ENCODE measurements at places on chromosomes 12 and 14. TPM values are rescaled to one million over a fixed set of nuclear protein-coding genes. Genes with fewer than 3 reads are reported as not detected.

NAV3 gene
- total RNA-seq = not detected

MYH6 gene
- total RNA-seq = not detected

DNA sequence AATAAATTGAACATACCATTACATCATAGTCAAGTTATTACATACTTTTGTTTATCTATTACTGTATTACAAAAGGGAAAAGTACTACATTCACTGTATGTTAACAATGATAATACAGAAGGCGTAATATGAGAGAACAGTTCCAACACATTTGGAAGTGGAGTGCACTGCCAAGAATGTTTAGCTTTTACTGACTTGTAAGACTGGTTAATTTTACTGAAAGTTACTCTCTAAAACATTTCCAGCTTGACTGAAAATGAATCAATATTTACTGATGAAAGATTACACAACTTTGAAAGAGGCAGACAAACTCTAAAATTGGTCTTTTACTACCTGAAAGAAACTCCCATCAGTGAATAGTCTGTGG, 728.5 kb downstream of the FSCB start:
- no peak overlapping the region for H3K27ac ChIP-seq
- no peaks in the 10 kb centered on the region for H3K36me3 ChIP-seq
- no peak overlapping the region for H3K4me3 ChIP-seq
- H3K27me3 ChIP-seq = no peaks in the 10 kb centered on the region
- H3K4me1 ChIP-seq = no peaks in the 10 kb centered on the region

- no peak for DNase-seq
- H3K36me3 ChIP-seq = no peaks in the 10 kb centered on the region
- no peak overlapping the region for H3K27ac ChIP-seq
- no peaks in the 10 kb centered on the region for H3K27me3 ChIP-seq
- H3K4me3 ChIP-seq = no peak overlapping the region
- H3K4me1 ChIP-seq = no peaks in the 10 kb centered on the region
Measured at GRCh38 chr12:104864668-104865067, 93.4 kb downstream of the SLC41A2 start.

DNA sequence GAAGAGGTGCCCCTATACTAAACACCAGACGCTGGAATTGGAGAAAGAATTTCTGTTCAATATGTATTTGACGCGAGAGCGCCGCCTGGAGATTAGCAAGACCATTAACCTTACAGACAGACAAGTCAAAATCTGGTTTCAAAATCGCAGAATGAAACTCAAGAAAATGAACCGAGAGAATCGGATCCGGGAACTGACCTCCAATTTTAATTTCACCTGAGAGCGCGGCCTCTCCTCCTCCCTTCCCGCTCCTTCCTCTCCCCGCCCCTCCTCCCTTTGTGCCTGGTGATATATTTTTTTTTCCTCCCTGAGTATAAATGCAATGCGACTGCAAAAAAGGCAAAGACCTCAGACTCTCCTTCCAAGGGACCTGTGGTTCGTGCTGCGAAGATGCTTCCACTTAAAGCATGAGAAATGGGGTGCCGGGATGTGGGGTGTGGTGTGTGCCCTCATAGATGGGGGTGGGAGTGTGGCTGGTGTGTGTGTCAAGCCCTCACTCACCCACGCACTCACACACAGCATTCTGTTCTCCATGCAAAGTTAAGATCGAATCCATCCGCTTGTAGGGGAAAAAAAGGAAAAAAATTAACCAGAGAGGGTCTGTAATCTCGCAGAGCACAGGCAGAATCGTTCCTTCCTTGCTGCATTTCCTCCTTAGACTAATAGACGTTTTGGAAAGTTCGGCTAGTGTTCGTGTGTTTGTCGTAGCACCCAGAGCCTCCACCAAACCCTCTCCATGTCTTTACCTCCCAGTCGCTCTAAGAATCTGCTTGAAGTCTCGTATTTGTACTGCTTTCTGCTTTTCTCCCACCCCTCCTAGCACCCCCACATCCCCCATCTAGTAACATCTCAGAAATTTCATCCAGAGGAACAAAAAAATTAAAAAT, 4.5 kb downstream of the HOXC10 start:
- no peak overlapping the region for H3K27ac ChIP-seq
- DNase-seq = peak; percentile 65
- peaks cover 63% of the 10 kb centered on the region for H3K27me3 ChIP-seq
- no peak overlapping the region for H3K4me3 ChIP-seq
